ENCODE measurements at places on chromosomes 3 and 15.

DNA sequence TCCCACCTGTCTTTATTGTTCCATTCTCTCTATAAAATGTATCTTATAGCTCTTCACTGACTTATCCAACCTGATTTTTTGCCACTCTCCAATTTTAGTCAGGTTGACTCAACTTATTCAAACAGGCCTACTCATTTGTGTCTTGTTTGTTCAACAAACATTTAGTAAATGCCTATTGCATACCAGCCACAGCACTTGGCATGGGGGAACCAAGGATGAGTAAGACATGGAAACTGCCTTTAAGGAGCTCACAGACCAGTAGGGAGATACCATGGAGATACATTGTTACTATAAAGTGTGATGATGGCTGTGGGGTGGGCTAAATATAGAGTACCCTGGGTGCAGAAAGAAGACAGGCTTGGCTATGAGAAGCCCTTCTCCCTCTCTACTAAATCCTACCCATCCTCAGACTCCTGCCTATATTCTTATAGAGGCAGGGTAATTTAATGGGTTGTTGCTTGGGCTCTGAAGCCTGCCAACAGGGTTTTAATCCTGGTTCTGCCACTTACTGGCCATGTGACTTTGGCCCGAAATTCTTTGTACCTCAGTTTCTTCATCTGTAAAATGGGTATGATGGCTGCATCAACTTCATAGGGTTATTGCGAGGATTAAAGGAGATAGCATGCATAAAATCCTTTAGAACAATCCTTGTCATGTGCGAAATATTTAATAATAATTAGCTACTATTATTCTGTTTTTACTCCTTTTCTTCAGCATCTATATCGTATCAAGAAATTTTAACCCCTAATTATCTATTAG lies 348.5 kb upstream of the UMPS start:
- DNase-seq = no peak

DNA sequence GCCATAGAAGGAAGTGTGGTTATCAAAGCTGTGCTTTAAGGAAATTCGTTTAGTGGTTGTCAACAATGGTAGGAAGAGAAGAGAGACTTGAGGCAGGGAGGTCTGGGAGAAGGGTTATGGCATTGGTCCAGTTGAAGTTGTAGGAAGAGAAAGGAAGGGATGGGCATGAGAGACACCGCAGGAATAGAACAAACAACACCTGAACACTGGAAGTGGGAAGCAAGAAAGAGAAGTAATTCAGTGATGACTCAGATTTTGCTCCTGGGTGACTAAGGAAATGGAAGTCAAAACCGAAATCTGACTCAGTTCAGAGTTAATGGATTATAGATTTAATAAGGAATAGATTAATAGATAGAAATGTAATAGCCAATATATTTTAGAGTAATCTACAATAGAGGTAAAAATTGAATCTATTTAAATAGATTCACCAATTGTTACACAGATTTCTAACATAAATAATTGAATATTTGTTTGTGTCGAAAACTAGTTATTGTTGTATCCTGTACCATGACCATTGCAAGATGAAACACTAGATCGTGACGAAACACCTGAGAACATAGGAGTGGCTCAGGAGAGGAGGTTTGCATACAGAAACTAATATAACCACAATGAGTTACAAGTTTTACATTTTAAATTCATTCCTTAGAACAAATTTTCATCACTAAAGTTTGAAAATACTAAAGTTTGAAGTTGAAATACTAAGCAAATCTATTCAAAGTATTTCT lies 36.0 kb downstream of the THBS1 start:
- DNase-seq = no peak

DNA sequence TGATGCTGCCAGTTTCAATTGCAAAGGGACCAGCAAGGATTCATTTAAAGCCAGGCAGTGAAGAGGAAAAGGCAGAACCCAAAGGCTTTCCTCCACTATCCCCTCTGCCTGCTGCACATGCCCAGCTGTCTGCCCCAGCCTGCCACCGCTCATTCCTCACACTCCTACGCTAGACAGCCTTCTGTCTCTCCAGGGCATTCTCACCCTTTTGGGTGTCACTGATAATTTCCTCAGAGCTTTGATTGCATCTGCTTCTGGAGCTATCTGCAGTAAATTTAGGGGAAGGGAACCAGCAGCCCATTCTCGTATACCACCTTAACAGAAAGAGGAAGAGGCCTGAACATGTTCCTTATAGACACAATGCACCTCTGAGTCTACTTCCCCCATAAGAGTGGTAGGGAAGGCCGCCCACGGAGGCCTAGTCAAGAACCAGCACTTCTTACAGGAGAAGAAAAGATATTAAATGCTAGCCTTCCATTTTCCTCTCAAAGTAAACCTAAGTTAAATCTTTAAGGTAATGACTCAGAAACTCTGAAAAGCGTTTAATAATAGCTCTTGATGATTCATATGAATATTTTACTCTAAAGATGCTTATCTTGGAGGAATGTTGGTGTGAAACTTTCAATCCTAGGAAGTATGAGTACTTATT lies 20.9 kb downstream of the NUDT16 start:
- DNase-seq = no peak

DNA sequence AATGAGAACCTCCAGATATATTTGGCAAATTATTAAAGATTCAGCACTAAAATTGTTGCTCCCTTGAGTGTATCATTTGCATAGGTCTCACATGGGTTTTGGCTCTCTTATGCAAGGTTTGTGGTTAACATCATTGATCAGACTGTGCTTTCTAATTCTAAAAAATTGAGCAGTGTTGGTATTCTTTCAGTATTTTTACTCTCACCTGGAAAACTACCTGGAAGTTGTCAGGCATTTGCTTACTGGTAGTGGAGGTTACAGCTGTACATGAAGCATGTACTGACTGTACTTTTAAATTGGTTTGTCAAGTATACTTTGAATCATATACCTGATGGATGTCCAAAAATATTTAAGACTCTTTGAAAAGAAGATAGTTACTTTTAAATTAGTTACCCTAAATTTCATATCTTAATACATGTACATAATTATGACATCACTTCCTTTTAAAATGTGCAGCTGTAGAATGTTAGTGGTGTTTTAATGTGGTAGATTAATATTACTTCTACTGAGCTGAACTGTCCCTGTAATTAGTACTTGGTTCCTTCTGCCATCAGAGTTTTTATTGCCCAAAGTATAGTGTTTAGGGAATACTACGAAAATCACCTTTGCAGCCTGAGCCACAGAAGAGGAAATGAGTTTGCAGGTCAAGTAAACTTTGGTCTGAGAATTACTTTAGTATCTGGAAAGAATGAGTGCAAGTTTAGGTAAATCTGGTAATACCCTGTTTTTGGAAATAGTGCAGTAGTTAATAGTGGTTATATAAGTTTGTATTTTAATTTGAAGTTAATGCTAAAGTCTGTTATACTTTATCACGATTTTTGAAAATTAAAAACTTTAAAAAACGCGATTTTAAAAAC lies 2.8 kb downstream of the CHD2 start:
- DNase-seq = peak; percentile 69

DNA sequence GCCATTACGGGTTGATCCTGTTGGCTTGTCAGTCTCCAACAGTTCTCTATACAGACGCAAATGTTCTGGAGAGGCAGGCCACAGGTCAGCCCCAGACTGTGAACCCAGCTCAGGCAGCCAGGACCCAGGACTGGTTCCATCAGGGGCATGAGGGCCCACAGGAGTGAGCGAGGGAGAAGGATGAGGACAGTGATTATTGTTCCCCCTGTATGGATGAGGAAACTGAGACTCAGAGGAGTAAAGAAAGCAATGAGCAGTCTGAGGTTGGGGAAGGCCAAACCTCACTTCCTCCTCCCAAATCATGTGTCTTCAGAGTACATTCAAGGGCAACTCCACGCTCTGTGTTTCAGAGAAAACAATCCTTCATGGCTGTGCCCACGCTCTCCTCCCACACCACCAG lies 121.9 kb downstream of the RPLP1 start:
- DNase-seq = no peak

DNA sequence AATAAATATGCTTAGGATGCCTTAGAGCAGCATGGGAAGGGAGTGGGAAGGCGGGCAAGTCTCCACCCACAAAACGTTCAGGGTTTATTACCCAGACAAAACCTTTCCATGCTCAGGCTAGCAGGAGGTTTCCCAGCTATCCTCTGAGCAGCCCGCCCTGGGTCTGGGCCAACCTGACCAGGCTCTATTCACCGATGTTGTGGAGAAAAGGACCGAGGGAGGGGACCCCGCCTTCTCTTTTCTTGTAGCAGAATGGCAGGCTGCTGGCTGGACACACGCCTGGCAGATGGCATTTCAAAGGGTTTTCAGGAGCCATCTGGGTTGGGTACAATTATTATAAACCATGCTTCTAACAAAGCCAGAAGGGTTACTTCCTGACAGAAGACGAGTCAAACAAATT lies 540.9 kb downstream of the MAGI1 start:
- no peak for DNase-seq

DNA sequence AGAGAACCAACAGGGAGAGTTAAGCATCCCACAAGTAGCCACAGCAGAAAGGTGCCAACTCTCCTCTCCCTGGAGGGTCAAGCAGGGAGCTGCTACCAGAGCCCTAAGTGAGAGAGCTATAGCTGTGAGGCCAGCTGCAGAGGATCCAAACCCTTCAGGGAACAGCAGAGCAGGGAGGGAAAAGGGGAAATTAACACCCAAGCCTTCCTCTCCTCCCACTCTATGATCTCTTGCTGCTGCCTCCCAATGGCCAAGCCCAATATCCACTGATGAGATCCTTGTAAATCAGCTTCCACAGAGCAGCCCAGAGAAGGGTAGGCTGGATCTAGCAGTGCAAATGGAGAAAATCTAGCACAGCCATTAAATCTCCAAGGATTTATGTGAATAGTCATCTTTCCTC lies 68.2 kb upstream of the THBS1 start:
- DNase-seq = no peak

DNA sequence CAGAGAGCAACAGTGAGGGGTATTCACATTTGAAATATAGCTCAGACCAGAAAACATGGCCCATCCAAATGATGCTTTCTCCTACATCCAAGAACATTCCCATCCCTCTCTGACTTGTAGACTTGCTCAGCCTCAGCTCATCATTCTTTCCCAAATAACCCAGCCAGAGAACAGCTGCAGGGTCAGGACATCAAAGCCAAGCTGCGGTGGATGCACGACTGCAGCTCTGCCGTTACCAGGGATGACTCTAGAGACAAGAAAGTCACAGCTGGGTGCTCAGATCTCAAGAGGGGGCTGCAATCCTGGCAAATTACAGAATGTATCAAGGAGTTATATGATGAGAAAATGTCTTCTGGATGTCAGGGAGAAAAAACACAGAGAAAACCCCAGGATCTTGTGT lies 944.3 kb downstream of the NTRK3 start:
- DNase-seq = no peak

DNA sequence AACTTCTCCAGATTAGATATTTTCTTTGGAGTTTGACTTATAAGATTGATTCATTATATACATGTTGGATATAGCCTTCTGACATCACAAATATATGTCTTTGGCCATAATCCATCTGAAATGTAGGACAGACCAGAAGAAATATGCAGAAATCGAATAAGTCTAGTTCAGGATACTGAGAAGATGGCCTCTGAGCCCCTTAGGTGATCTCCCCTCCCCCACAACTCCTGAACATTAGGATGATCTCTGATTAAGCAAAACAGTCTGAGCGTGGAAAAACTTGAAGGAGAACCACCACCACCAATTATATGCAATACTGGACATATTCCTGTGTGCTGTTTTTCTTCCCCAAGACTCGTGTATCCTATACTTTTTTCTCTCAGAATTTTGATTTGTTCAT lies 3.2 kb downstream of the SETD5 start:
- DNase-seq = no peak

DNA sequence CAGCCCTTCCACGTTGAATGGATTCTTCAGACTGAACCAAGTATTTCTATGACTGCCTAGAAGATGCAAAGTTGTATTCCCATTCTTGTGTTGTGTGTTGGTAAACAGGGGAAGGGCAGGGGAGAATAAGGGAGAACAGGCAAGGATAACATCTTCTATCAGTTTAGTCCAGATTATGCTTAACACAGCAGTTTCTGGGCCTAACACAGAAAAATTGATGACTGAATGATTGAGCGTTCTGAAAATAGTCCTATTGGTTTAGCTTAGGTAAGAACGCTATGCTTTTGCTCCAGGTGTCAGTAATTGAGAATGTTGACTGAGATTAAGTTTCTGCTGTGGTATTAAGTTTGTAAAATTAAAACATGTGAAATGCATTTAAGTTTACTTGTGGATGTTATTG lies 8.6 kb downstream of the FOXB1 start:
- no peak for DNase-seq

GRCh38 chr3:40655551-40655950 lies 130.8 kb downstream of the ZNF621 start:
- DNase-seq = no peak

- DNase-seq = peak; percentile 16
These were observed 755 bp downstream of the PTPN9 start for GRCh38 chr15:75578173-75578947.

DNA sequence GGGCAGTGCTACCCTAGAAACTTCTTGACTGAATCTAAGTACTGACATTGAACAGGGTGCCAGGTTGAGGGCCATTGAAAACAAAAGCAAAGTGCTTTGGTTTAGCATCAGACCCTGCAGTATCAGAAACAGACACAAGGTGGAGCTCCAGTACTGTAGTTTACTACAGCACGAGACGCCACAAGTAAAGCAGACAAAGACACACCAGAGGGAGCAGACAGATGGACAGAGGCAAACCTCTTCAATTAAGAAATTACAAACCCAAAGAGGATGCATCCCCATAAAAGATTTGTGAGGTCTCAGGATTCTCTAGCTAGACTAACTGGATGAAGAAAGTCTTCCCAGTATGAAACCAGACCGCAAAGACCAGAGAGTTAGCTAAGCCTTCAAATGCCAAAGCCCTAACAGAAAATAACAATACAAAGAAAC lies 16.6 kb downstream of the TOP2B start:
- peak; percentile 62 for DNase-seq

GRCh38 chr15:70281261-70281810 lies 183.6 kb upstream of the TLE3 start:
- DNase-seq = no peak

- no peak for DNase-seq
These were observed 8.6 kb upstream of the STX19 start for GRCh38 chr3:94036909-94037507.

DNA sequence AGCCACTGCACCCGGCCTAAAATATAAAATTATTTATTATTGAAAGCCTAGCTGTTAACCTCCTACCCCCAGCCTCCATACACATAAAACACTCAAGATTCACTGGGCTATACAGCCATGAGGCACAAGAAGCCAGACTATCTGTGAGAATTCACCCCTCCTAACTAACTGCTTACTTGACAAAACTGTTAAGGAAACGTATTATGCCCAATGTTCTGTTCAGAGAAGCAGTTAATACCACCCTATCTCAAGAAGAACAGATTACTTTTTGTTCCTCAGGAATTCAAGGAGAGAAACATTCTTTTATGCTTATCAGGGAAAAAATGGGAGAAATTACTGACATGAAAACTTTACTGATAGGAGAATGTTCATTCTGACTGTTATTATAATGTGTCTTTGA lies 144.1 kb downstream of the BBX start:
- no peak for DNase-seq

Data from NCI-H526 treated with DMSO at 0.1 percent for 48 hours (cell line).